NCI-H1417 treated with DMSO at 0.1 percent for 48 hours (cell line): ENCODE measurements at places on chromosomes 1 and 21.

GRCh38 chr1:67626861-67627235, 58.2 kb upstream of the GADD45A start:
- DNase-seq: no peak

GRCh38 chr1:218521414-218522169, 176.5 kb downstream of the TGFB2 start:
- no peak for DNase-seq

DNA sequence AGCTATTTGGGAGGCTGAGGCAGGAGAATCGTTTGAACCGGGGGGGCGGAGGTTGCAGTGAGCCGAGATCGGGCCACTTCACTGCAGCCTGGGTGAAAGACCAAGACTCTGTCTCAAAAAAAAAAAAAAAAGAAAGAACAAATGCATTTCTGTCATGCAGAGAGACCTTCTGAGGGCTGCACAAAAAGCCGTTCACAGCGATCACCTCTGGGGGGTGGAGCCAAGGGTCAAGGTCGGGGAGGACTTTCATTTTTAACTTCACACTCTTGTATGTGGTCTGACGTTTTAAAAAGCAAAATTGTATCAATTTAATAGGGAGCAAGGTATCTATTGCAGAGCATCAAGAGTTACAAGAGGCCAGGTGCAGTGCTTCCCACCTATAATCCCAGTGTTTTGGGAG, 26.6 kb upstream of the CLDN14 start:
- DNase-seq: no peak

DNA sequence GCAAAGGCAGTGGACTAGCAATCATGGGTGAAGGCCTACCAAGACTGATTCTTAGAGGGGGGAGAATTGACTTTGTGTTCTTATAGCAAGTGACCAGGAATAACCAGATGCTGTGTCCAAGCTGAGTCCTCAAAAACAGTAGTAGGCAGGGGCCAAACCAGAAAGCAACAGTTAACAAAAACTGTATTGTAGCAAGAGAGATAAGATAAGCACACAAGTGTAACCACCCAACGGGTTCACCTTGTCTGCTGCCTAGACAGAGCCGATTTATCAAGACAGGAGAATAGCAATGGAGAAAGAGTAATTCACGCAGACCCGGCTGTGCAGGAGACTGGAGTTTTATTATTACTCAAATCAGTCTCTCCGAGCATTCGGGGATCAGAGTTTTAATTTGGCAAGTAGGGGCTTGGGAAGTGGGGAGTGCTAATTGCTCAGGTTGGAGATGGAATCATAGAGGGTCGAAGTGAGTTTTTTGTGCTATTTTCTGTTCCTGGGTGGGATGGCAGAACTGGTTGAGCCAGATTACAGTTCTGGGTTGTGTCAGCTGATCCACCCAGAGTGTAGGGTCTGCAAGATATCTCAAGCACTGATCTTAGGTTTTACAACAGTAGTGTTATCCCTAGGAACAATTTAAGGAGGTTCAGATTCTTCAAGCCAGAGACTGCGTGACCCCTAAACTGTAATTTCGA, 8.3 kb upstream of the CSRP1 start:
- DNase-seq: no peak

DNA sequence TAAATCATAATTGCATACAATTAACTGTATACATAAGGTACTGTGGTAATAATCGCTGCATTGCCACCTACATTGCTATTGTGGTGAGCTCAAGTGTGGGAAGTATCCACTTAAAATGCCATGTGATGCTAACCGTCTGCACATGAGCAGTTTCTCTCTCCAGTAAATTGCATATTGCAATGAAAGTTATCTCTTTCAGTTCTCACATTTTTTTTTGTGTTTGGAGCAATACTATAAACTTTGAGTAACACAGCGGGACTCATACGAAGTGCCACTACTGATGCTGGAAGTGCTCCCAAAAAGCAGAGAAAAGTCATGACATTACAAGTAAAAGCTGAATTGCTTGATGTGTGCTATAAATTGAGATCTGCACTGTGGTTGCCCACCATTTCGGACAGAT, 38.5 kb downstream of the DISC1 start:
- DNase-seq: no peak

DNA sequence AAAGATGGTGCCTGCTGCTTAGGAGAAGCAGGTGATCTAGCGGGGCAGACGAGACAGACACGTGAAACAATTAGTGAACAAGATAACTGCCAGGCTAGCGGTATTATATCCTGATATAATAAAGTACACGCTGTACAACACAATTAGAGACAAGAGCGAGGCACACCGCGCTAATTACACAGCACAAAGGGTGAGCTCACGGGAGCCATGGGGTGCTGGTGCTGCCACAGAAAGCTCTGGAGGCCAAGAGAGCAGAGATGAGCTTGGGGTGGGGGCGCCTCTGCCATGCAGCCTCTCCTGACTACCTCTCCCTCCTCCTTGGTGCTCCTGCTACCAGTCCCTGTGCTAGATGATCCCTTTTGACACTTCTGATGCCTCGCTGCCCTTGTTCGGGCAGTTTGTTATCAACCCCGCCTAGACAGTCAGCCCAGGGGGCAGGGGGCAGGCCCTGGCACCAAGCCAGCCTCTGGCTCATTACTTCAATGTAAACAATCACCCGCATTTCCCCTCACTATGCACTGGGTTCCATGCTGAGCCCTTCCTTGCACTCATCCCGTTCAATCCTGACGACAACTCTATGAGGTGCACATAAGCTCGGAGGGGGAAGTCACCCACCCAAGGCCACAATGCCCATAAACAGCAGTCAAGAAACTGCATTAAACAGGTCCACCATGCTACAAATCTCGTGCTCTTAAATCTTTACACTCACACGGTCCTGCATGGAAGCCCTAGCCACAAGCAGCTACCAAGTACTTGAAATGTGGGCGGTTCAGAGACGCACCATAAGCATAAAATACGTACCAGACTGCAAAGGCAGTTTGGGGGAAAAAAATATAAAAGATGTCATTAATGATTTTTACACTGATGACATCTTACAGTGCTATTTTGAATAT, 103.0 kb downstream of the SSBP3 start:
- peak; percentile 93 for DNase-seq

GRCh38 chr1:207844371-207844770, 66.6 kb downstream of the CD34 start:
- no peak for DNase-seq

- DNase-seq: no peak
Observed at GRCh38 chr21:18760247-18760646, 356.7 kb upstream of the TMPRSS15 start.

DNA sequence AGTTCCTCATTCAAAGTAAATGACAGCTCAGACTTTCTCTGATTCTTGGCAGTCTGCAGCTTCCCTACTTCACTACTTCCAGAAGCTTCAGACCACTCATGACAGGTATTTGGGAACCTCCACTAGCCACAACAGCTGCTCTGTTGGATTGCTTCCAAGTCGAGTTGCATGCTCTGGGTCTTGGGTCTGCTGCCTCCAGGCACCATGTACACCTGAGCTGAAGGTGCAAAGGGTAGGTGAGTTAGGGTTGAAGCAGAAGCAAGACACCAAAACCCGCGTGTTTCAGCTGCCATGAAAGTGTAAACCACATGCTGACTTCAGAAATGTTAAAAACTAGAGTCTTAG, 62.7 kb downstream of the ZNF684 start:
- DNase-seq: no peak

DNA sequence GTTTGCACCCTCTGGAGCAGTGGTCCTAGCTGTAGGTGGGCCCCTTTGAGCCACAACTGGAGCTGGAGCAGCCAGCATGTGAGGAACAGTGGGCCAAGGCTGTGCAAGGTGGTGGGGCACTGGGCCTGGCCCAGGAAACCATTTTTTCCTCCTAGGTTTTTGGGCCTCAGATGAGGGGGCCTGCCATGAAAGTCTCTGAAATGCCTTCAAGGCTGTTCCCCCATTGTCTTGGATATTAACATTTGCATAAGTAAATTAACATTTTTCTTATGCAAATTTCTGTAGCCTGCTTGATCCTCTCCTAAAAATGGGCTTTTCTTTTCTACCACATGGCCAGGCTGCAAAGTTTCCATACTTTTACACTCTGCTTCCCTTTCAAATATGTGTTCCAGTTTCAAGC, 212.0 kb downstream of the NTNG1 start:
- no peak for DNase-seq
